ENCODE measurements at places on chromosomes 3 and 15.

DNA sequence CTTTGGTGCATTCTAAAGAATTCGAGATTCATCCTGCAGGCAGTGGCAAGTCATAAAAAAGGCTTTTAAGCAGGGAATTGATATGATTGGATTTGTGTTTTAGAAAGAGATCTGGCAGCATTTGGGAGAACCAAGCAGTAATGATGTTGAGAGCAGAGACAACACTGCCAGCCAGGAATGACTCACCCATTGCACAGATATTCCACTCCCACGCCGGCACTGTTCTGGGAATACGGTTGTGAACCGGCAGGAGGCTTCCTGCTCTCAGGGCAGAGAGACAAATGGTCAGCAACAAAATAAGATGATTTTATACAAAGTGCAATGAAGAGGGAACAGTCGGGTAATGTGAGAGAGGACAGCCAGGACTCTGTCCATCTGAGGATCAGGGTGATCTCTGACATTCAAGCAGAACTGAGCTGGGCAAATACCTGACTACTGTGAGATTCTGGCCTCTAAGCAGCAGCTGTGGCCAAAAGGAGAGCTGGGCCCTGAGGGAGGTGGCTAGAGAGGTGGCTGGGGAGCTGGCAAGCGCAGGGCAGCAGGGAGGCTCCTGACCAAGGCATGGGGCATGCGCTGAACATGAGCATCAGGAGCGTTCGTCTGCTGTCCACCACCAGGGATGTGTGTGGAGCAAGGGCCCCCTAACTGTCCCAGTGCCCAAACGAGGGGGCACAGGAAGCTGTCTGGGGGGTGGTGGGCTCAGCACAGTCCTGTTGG is 56.1 kb upstream of the PLXNA1 start:
- DNase-seq, result no peak

- DNase-seq, result no peak
Observed at GRCh38 chr3:178172121-178172520, 364.1 kb upstream of the KCNMB2 start.

DNA sequence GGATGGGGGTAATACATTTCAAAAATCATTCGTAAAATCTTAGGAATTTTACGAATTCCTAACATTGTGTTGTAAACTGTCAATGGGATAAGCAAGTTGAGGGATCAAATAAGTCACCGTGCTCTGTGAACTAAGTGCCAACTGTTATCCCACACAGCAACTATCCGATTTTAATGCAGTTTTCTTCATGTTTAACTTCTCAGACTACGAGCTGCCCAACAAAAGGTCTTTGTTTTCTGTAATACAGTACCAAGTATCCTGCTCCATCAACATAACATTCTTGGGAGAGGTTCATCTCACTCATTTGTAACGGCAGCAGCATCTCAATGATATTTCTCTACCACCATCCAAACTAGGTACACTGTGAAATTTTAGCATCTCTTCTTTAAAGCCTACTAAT is 654.1 kb upstream of the LMCD1 start:
- DNase-seq, result no peak

DNA sequence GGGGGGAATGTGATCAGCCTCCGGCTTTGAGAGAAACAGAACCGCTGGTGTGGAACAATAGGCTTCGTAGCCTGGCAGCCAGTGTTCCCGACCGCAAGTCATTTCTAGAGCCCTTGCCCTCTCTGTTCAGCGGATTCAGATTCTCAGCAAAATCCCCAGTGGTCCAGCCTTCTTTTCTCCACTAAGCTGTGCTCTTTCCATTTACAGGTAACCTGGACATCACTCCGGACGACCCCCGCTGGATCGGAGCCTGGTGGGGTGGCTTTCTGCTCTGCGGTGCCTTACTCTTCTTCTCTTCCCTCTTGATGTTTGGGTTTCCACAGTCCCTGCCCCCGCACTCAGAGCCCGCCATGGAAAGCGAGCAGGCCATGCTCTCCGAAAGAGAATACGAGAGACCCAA is 250.6 kb downstream of the SLCO3A1 start:
- DNase-seq, result no peak

DNA sequence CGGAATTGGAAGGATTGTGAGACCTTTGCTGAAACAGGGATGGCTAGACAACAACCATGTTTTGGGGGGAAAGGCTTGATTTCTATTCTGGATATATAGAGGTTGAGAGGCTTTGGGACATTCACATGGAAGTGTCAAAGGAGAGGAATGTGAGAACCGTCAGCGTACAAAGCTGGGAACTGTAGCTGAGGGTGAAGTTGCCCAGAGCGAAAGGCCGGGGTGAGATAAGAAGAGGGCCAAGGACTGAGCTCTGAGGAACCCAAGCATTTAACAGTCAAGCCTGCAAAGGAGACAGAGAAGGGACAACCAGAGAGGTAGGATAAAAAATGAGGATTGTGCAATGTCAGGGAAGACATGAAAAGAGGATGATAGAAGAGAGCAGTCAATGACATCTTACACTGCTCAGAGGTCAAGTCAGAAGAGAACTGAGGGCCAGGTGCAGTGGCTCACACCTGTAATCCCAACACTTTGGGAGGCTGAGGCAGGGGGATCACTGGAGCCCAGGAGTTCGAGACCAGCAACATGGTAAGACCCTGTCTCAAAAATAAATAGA is 41.5 kb upstream of the RAF1 start:
- no peak for DNase-seq

DNA sequence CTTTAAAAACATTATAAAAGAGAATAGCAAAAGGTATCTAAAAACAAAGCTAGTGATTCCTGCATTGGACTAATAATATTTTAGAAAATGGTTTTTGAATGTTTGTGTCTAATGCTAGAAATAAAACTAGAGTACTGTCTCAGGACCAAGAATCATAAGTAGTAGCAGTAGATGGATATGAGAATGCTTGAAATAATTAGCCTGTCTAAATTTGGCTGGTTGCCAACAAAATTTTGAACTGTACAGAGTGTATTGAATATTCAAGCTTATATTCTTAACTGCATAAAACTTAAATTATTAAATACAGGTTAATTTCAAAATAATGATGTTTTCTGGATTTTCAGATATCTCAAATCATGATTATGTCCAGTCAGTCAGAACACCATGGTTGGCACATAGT is 14.0 kb downstream of the ABHD5 start:
- DNase-seq, result no peak

GRCh38 chr3:186102687-186103086 is 6.2 kb downstream of the ETV5 start:
- no peak for DNase-seq

DNA sequence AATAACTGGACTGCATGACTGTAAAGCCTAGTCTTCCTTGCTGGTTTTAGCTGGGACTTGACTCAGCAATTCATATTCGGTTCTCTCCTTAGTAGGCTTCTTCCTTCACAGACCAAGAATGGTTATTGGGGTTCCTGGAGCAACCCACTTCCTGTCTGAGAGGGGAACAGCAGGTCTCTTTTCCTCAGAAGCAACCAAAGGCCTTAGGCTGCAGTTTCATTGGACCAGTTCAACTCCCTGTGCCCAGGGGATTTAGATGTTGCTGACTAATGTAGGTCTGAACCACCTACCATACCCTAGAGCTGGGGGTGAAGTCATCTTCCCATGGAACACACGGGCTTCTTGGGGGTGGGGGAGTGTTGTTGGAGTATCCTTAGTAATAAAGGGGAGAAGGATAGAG is 84.0 kb upstream of the SKOR1 start:
- no peak for DNase-seq

- no peak for DNase-seq
Observed at GRCh38 chr15:56249092-56249491, 5.4 kb upstream of the RFX7 start.

- no peak for DNase-seq
Observed at GRCh38 chr3:184725176-184725719, 13.4 kb upstream of the MAGEF1 start.

DNA sequence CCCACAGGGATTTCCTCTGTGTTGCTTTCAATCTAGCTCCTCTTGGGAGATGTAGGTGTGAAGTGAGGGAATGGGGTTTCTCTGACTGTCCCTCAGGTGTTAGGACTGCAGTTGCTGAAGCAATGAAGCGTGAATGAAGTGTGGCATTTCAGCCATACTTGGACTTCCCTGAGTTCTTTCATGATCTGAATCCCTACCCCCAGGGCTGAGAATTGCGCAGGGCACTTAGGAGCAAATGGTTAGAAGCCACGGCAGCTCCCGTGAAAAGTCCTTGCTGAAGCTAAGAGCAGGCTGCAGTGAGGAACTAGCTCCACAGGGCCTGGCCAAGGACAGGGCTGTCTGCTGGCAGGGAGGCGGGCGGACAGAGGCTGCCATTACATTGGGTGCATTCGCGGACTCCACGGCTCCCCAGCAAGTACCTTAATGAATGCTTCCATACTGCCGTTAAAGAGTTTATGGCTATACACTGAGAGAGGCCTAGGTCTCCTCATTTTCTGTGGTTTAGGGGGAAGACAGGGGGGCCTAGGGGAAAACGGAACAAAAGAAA is 69.0 kb upstream of the RAD18 start:
- DNase-seq, result no peak

DNA sequence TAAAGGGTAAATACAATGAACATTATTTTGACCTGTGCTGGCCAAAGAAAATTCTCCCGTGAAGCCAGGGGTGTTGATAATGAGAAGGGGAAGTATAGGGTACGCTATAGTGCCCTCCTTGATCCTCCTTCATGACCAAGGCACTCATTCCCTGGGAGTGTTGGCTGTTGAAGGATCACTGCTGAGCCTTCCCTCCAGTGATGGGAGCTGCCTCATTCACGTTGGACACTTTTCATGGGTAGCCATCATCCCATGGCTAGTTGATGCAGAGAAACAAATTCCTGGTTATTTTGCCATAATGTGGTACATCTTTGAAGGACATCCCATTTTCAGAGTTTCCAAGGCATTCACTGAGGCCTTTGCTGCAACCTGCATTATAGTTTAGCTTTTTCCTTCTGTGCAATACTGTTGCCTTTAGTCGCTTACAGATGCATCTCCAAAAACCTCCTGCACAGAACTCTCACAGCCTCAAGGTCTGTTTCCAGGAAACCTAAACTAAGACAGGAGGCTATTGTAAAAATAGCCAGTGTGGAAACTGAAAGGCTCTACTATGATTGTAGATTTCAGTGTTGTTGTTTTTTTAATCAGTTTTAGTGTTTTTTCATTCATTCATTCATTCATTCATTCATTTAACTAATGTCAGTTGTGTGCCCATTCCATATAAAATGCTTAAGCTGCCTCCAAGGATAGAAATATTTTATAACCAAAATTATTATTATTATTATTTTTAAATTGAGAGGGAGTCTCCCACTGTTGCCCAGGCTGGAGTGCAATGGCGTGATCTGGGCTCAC is 40.8 kb downstream of the TGFBR2 start:
- no peak for DNase-seq

DNA sequence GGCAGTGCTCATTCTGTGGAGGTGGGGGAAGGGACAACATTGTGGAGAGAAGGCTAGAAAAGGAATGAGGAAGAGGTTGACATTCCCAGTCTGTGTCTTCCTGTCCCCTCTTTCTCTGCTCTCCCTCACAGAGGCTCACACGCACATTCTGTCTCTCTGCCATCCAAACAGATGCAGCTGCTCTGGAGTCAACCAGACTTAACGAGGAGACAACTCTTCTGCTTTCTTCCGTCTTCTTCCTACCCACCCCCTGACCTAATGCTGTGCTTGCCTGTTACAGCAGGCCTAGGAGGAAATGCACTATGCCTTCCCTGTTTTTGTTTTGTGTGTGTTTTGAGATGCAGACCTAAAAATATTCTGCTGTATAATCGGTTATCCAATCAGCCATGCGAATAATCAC is 121.9 kb downstream of the CACNA1D start:
- no peak for DNase-seq

- no peak for DNase-seq
Observed at GRCh38 chr15:73862276-73862675, 11.1 kb upstream of the TBC1D21 start.

DNA sequence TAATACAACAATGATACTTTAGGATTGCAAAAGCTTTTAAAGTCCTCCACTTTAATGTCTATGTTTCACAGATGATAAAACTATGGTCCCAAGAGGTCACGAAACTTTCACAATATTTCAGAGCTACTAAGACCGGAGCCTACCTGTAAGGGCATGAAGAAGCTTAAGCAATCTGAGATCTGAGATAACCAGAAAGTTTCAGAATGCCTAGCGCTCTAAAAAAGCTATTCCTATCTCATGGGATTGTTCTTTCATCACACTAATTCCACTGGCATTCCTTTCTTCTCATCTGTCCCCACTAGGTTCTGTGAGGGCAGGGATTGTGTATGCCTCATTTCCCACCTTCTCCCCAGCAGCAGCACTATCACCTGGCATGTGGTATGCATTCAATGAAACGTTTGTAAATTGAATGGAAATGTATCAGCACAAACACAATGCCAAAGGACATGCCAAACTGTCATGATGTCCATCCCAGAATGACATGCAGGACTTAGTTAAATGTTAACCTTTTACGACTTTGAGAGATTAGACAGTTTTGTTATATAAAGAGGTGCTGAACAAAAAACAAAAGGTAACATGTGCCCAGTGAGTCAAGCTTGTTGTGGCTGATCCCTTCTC is 104.7 kb upstream of the NR2F2 start:
- DNase-seq, result no peak

- DNase-seq, result no peak
Observed at GRCh38 chr3:179630753-179631451, 21.9 kb upstream of the USP13 start.

GRCh38 chr3:131356006-131356595 is 25.5 kb upstream of the NUDT16 start:
- no peak for DNase-seq

- DNase-seq, result no peak
Observed at GRCh38 chr15:75034615-75035014, 11.2 kb downstream of the PPCDC start.

DNA sequence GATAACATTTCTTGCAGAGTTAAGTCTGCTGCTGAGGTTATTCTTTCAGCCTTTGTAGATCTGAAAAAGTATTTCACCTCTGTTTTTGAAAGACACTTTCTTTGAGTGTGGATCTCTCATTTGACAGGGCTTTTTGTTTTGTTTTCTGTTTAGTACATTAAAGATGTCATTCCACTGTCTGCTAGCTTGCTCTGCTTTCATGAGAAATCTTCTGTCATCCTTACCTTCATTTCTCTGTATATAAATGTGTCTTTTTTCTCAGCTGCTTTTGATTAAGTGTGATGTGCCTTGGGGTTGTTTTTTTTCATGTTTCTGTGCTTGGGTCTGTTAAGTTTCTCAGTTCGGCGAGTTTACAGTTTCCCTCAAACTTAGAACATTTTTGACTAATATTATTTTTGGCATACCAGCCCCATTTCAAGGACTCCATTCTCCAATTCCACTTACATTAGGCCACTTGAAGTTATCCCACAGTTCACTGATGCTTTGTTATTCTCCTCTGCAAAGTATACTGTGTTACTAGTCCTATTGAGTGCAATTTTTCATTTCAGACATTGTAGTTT is 43.9 kb upstream of the CA12 start:
- DNase-seq, result no peak

DNA sequence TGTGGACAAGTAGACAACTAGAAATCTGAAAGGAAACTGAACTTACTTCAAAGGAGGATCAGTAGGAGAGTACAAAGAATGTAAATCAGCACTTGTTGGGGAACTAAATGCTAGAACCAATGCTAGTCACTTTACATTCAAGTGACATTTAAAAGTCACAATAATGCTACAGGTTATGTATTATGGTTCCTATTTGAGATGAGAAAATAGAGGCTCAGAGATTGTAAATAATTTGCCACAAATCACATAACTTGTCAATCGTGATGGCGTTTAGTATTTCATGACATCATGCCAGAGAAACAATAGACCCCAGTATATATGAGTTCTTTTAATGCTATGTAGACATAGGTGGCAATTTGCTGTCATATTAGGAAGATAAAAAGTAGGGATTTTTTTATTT is 467.8 kb upstream of the CBLB start:
- no peak for DNase-seq

All from NCI-H2171 (cell line).